Stimulated activated CD8-positive, alpha-beta memory T cell treated with anti-CD3 and anti-CD28 coated beads, Interleukin-4, amount 100 ng/mL, for 1 hour (primary cell): ENCODE measurements at places on chromosomes 4 and X.

GRCh38 chrX:73916931-73917667 lies 354.1 kb downstream of the CHIC1 start:
- DNase-seq: no peak

GRCh38 chrX:3124031-3124430 lies 82.8 kb downstream of the ARSF start:
- DNase-seq: no peak

- no peak for DNase-seq
Observed at GRCh38 chrX:130100180-130100579, 10.1 kb downstream of the ELF4 start.

DNA sequence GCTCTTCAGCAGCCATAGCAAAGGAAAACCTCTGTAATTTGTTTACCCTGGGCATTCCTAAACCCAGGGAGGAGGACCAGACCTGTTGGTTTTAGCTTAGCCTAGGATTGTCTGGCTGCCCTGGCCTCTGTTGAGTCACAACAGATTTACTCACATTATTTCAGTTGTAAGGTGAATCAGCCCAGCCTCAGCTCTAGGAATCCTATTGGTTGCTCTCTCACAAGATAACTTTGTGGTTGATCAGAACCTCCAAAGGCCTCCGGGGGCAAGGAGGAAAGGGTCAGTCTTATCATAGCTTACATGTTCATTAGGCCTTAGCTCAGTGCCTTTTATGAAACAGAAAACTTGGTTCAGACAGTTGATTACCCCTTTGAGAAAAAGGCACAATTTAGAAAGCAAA lies 41.0 kb downstream of the PDK3 start:
- no peak for DNase-seq

DNA sequence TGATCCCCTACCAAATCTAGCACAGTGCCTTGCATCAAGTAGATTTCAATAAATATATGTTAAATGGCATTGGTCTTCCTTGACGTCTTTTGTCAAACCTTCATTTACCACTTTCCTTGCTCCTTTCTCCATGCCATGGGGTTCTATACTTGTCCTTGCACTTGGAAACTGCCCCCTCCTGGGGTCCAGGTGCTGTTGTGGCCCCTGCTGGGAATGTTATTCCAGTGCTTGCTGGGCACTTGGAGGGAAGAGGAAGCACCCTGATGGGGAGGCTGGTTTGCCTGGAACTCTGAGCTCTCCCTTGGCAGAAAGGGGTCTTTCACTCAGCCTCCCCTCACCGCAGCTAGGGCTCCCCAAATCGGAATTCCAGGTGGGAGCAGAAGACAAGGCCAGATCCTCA lies 18.9 kb downstream of the ZNF275 start:
- DNase-seq: no peak

DNA sequence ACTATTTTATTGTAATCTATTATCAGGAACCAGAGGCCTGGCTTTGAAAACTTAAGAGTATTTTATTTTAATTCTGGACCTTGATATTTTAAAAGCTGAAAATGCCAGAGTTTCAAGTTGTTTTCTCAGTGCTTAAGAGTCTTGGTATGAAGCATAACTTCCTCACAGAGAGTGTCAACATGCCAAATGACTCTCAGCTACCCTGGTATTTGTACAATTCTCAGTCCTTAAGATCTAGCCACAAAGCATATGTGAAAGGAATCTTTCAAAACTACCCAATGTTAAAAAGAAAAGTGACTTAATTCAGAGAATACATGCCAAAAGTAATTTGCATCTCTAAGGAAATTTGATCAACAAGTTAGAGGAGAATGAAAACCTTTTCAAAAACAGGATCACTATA lies 171.9 kb downstream of the DKK2 start:
- DNase-seq: no peak

GRCh38 chr4:159343116-159343515 lies 240.2 kb downstream of the RAPGEF2 start:
- no peak for DNase-seq

GRCh38 chr4:29541757-29542156 lies 1178.4 kb upstream of the PCDH7 start:
- DNase-seq: no peak

GRCh38 chr4:139651282-139652194 lies 14.1 kb upstream of the MGST2 start:
- DNase-seq: peak; percentile 38

DNA sequence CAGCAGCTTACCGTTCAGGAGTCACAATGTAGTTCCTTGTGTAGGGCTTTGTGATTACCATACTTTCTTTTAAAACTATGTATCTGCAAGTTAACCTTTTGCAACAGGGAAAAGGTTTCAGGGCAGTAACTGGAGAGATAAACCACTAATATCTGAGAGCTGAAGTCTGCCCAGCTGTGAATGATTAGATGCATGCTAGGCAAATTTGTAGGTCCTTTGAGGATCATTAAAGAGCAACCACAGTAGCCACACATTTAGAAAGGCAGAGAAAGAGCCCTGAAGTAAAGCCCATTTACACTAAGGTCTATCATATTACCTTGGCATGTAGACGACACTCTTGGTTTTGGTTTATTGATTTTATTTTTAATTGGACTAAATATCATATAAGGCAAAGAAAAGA lies 60.0 kb downstream of the ATP8A1 start:
- DNase-seq: no peak

- no peak for DNase-seq
Observed at GRCh38 chr4:166421556-166422156, 548.6 kb downstream of the TLL1 start.

GRCh38 chr4:108171339-108172230 lies 2.9 kb upstream of the LEF1 start:
- DNase-seq: no peak

DNA sequence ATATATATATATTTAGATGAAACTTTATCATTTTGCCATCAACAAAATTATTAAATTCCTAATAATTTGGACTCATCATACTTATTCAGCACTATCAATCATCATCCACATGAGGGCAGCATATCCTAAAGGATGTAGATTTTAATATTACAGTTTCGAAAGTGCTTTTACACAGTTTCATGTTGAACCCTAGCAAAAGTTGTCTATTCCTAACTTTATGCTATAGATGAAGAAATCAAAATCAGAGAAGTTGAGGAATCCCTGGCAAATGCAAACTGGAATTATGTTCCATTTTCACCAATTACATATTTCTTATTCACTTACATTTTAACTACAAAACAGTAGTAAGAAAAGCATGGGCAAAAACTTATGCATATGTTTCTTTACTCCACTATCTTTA lies 36.6 kb upstream of the UGT2A1 start:
- DNase-seq: no peak

- DNase-seq: no peak
Observed at GRCh38 chr4:181008164-181008563, 1235.0 kb upstream of the TENM3 start.

GRCh38 chr4:16035843-16036242 lies 48.0 kb downstream of the PROM1 start:
- DNase-seq: no peak

DNA sequence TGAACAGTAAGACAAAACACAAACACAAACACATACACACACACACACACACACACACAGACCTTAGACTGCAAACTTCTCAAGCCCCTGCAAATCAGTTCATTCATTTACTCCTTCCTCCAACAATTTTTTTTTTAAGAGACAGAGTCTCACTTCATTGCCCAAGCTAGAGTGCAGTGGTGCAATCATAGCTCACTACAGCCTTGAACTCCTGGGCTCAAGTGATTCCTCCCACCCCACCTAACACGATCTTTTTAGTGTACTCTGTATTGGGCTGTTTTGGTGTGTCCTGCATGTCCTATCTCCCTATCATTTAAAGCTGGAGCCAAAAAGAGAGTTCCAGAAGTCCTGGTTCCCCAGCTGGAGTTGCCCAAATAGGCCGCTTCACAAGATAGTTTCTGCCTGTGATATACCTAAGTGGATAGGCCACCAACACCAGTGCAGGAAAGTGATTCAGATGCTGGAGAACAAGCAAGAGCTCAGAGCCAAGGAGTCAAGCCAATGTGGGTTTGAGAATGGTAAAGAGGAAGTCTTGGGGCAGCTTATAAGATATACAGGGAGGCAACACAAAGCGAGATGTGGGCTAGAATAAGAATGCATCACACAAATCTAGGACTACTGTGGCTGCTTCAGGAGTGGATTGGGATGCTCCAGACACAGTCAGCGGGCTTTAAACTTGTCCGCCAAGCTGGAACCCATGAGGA lies 85.4 kb upstream of the RAPGEF2 start:
- no peak for DNase-seq

GRCh38 chrX:96838537-96838936 lies 45.2 kb upstream of the RPA4 start:
- DNase-seq: no peak

GRCh38 chr4:127782025-127782274 lies 172 bp upstream of the HSPA4L start:
- no peak for DNase-seq

- no peak for DNase-seq
Observed at GRCh38 chr4:73735231-73735630, 5.1 kb upstream of the CXCL8 start.

- DNase-seq: no peak
Observed at GRCh38 chr4:165461159-165461821, 82.5 kb downstream of the CPE start.

DNA sequence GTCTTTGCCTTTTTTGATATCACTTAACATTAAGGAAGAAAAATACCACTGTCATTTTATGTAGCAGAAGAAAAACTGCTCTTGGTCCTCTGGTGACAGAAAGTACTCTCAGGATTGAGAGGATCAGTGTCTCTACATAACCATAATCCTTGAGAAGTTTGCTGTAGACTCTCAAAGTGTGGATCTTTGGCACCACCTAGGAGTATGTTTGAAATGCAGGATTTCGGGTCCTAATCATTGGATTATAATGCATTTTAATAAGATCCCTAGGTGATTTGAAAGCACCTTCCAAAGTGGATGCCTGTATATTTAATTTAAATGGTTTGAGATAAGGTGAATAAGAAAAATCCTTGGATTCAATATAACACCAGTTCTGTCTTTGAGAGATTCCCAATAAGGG lies 23.2 kb downstream of the MOB1B start:
- DNase-seq: no peak

DNA sequence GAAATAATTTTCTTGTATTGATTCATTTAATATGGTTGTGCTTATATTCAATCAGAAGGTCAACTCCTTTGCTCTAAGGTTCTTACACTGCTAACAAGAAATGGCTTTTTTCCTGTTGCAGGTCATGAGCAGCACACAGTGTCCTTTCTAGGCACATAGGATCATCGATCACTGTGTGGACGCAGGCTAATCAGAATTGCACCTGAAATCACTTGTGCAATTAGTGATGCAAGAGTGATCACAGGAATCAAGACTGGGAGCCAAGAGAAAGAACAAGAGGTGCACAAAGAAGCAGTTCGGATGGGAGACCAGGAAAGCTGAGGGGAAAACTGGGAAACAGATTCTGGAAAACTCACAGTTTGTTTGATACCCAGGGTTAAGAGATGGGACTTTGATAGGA lies 21.1 kb downstream of the TDO2 start:
- DNase-seq: no peak

GRCh38 chr4:12933760-12934221 lies 550.3 kb downstream of the RAB28 start:
- DNase-seq: no peak

DNA sequence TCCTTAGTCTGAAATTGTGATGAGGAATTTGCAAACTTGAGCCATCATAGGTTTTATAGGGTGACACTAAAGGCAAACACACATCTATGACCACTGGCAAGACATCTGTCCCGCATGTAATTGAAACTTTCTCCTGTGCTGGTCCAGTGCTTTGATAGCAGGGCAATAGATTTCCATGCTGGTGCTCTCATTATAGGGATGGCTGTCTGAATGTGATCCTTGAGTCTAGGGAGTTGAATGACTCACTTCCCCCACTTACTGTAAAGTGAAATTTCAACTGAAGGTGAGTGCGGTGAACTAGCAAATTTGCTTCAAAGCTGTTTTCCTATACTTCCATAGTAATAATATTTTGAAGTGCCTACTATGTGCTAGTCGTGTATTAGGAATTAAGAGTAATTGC lies 1630.0 kb downstream of the STIM2 start:
- no peak for DNase-seq

- DNase-seq: no peak
Observed at GRCh38 chr4:41189076-41189475, 25.3 kb downstream of the APBB2 start.

DNA sequence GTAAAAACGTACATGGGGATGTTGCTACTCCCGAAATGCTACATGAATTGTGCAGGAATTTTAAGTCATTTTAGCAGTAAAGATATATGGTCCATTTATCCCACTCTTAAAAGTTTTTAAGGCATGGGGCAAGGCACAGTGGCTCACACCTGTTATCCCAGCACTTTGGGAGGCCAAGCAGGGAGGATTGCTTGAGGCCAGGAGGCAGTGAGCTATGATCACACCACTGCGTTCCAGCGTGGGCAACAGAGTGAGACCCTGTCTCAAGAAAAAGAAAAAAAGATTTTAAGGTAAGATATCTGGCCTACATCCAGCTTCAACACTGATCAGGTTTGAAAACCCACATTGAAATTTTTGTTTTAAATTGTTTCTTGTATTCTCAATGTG lies 1.2 kb upstream of the SEC24D start:
- no peak for DNase-seq

DNA sequence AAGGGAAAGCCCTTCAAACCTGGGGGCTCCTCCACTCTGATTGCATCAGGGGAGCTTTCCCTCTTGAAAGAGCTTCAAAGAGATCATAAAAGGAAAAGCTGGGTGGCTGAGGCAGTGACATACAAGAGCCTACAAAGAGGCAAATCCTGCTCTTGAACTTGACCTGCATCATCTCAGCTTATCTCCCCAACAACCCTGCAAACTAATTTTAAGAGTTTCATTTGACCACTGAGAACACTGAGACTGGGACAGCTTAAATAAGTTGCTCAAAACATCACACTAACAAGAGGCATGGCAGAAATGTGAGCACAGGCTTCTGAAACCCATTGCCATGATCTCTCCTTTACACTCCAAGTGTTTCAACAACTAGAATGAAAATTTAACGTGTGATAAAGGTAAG lies 101.6 kb upstream of the PPARGC1A start:
- no peak for DNase-seq

DNA sequence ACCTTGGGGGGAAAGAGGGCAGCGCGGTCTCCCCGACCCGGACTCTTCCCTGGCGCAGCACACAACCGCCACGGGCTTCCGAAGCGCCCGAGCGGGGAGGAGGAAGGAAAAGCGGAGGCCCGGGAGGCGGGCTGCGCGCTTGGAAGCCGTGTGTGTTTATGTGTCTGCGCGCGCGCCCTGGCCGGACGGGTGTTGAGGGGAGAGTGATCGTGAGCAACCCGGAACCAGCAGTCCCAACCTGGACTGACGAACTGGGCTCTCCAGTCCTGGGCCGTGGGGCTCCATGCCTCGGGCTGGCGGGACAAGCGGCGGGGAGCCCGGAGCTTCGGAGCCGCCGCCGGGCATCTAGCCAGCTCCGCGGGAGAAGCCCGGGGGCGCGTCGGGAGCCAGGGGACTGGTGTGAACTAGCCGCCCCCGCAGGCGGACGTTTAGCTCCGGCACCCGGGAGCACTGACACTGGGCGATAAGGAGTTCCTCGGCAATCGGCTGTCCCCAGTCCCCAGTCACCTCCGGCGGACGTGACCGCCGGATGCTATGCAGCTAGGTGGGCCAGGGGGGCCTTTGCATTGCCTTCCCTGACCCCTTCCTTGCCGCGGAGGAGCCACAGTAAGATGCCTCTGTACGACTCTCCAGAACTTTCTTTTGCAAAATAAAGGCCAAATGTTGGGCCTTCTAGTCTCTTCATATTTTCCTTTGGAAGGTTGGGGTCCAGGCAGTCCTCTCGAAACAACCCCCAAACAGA lies 74.8 kb upstream of the BCOR start:
- DNase-seq: no peak
